ENCODE measurements at places on chromosomes 2 and 18.

DNA sequence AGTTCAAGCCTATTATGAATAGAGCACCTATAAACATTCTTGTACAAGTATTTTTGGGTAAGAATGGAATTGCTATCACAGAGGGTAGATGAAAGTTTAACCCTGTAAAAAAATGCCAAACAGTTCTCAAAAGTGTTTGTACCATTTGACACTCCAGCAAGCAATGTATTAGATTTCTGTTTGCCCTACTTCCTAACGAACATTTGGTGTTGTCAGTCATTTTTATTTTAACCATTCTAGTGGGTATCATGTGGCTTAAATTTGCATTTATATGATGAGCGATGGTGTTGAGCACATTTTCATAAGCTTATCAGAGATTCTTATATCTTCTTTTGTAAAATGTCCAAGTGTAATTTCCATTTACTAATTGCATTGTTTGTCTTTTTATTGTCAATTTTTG, 608.2 kb upstream of the ACVR2A start:
- no peak for DNase-seq

- DNase-seq, result no peak
Measured at GRCh38 chr2:140861666-140862065, 1269.2 kb downstream of the LRP1B start.

GRCh38 chr18:46098616-46098933, 479 bp upstream of the ATP5F1A start:
- no peak for DNase-seq

- no peak for DNase-seq
Measured at GRCh38 chr2:48043131-48043700, 136.9 kb upstream of the FBXO11 start.

DNA sequence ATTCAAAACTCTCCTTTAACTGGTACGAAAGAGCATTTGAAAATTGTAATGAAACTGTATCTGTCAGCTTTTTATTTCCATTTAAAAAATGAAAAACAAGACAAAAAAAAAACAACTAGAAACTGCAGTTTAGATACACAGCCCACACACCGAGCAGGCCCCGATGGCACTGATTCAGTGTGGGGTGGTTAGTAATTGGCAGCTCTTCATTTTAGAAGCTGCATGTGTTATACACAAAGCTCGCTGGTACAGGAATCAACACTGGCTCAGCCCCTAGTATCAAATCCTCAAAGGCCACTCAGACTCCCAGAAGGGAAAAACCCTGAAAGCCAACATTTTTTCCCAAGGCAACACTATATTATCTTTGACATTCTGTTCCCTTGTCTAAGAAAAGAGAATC, 30.5 kb upstream of the RMDN2 start:
- DNase-seq, result no peak

Measured in GM19239 (cell line).